ENCODE measurements at places on chromosomes 5 and 9.

DNA sequence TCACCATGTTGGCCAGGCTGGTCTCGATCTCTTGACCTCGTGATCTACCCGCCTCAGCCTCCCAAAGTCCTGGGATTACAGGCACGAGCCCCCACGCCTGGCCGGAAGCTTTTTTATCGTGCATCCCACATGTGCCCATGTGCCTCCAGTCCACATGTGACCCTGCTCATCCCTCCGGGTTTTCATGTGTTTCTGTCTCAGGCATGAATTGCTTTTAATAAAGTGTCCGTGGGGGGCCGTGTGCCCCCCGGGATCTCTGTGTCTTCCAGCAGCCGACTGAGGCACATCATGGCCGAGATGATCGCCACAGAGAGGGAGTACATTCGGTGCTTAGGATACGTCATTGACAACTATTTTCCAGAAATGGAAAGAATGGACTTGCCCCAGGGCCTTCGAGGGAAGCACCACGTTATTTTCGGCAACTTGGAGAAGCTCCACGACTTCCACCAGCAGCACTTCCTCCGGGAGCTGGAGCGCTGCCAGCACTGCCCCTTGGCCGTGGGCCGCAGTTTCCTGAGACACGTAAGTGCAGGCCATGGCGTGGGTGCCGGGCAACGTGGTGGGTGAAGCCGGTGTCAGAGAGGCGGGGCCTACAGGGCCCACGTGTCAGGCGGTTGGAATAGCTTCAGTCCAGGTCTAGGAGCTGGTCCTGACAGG lies 22.1 kb upstream of the LRRC14B start:
- peak; percentile 10 for DNase-seq

DNA sequence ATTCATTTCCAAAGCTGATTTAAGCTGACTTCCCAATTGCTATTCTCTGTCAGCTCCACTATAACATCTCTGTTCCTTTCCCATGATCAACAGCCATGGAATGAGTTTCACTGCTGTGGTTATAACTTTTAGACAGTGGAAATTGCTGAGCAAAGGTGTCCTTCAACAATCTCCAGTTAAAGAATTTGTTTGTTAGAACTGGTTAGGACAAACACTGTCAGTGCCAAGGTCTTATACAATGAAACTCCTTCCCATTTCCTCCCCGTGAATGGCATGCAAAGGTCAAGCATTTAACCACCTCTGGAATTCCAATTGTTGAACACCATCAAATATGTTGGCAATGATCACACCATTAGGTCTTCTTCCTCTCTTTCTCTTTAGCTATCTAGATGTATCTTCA lies 45.7 kb upstream of the GHR start:
- DNase-seq = no peak

- no peak for DNase-seq
These were observed 87.1 kb upstream of the FAM174A start for GRCh38 chr5:100448111-100448528.

DNA sequence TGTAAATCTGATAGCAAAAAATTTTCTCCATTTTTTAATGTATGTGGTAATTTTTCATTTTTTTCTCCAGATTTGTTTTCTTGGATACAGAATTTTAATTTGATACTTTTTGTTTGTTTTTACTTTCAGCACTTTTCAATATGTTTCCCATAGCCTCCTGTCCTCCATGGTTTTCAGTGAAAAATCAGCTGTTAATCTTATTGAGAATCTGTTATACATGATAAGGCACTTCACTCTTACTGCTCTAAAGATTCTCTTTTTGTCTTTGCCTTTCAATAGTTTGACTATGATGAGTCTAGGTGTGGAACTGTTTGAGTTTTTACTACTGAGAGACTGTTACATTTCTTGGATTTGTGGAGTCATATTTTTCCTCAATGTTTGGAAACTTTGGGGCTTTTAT lies 455.7 kb upstream of the NUDT12 start:
- DNase-seq = no peak

DNA sequence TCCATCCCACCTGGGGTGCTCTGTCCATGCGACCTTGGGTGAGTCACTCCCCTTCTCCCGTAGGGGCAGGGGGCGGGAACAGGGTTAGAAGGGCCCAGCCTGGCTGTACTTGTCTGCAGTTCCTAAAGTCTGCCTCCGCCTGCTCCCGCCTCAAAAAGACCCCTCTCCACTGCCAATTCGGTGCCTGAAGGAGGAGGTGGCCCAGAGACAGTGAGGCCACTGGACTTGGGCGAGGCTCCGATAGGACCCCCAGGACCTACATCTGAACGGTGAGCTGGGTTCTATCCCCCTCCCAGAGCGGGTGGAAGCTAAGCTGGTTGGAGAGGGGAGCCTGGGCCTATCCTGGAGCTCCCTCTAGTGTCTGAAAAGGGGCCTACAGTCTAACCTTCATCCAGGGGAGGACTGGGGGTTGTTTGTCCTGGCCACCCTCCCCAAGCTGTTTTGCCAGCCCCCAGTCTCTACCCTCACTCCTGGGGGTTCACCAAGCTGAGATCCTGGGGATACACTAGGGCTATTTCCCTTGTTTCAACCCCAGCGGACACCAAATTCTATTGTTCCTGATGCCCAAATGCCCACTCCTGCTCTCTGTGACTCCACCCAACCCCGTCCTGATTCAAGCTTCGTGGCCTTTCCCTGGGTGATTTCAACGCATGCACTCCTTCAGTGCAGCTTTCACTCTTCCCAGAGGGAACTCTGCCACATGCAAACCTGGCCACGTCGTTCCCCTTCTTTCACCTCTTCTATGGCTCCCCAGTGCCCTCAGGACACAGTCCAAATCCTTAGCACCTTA lies 6.1 kb upstream of the CRB2 start:
- DNase-seq = peak; percentile 71

DNA sequence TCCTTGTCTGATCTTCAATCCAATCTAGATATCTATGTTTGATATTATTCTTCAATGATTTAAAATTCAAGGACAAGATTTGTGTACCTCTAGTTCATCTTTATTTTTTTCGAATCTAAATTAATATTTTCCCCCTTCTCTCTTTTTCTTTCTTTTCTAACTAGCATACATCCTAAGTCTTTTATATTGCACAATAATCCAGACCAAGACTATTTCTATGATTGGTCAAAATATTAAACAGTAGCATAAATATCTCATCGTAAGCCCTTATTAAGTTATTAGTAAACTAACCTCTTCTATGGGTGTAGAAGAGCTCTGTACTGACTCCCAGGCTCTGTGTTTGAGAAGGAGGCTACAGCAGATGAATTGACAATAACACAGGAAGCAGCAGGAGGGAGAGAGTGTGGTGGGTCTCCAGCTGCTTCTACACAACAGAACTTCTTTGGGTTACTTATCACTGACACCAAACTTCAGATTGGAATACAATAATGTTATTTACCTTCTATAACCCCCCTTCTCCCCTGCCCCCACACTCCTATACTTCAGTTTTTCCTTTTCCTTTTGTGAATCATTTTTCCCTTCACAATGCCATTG lies 11.9 kb upstream of the PLCXD3 start:
- no peak for DNase-seq

DNA sequence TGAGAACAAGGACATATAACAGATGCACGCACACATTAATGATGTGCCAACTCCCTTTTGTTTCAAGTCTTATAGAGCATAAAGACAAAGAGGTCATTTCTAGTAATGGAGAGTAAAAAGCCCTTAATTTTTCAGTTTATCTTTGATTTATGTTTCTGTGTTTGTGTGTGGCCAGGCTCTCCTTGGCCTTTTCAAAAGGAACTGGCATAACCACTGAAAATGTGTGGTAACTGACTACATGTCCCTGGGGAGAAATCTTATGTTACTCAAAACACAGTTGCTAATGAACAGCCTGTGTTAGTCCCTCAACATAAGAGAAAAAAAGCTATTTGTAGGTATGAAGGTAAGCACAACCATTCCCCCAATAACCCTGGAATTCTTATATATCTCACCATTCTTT lies 47.6 kb upstream of the SHOC1 start:
- DNase-seq = no peak

GRCh38 chr9:19620326-19620725 lies 168.5 kb downstream of the SLC24A2 start:
- no peak for DNase-seq

DNA sequence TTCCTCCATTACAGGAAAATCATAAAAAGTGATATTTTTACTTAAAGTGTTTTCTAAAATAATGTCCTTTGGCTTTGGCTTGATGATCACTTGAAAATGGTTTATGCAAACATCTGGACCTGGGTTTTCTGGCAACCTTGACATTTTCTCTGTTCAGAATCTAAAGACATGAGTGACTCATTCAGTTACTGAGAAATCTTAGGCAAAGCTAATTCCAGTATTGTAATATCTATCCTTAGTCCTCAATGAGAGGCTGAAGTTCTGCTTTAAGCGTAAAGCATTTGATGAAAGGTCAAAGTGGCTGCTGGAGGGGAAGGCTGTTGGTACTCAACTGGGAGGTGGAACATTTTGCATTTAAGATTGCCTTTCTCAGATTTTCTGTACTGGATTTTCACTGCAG lies 2.3 kb downstream of the MAN2A1 start:
- peak; percentile 72 for DNase-seq

DNA sequence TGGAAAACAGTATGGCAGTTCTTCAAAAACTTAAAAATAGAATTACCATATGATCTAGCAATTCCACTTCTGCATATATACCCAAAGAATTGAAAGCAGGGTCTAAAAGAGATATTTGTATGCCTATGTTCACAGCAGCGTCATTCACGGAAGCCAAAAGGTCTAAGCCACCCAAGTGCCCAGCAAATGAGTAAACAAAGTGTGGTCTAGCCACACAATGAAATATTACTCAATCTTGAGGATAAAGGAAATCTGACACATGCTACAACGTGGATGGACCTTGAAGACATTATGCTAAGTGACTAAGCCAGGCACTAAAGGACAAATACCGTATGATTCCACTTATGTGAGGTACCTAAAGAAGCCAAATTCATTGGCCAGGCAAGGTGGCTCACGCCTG lies 11.1 kb upstream of the MED27 start:
- DNase-seq = no peak

- no peak for DNase-seq
These were observed 712.1 kb downstream of the CDH9 start for GRCh38 chr5:26326153-26326759.

Measured in suppressor macrophage treated with lipopolysaccharide for 4 hours (primary cell).